ENCODE measurements at places on chromosomes 4 and X.

- DNase-seq: no peak
These were observed 222.4 kb downstream of the CRLF2 start for GRCh38 chrX:989959-990510.

GRCh38 chr4:88706574-88706973 lies 8.9 kb upstream of the NAP1L5 start:
- DNase-seq: peak; percentile 62

DNA sequence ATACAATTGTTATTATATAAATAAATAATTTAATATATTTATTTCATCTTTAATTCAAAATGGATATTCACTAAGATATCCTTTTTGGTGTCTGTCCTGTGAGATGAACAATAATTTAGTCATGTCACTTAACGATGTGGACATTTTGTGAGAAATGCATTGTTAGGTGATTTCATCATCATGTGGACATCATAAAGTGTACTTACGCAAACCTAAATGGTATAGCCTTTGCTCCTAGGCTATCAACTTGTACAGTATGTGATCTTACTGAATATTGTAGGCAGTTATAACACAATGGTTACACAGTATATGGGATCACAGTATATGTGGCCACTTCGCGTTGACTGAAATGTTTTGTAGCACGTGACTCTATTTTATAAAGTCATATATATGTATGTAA lies 20.2 kb upstream of the CHRNA9 start:
- no peak for DNase-seq

DNA sequence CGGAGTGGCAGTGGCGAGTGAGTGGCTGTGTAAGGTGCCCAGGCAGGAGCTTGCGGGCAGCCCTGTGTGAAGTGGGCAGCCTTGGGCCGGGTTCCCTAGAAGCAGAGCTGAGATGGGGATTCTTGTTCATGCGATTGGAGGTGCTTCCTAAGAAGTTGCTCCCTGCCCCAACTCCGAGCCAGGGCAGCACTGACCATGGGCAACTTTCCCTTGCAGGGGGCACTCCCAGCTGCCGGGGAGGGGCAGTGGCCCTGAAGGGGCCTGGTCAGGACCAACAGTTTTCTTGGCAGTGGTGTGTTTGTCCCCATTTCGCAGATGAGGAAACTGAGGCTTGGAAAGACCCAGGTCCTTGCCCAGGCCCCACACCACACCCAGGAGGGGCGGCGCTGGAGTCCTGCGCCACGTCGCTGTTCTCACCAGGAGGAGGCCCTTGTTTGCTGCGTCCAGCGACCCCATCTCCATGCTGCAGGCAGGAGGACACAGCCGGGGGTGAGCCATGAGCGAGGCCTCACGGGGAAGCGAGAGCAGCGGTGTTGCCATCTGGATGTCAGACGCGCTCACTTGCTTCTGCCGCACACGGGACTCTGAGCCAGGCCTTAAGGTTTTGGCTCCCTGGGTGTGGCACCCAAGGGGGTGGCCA lies 68.9 kb downstream of the TRMT44 start:
- no peak for DNase-seq

GRCh38 chr4:67580577-67580976 lies 22.1 kb downstream of the STAP1 start:
- no peak for DNase-seq

DNA sequence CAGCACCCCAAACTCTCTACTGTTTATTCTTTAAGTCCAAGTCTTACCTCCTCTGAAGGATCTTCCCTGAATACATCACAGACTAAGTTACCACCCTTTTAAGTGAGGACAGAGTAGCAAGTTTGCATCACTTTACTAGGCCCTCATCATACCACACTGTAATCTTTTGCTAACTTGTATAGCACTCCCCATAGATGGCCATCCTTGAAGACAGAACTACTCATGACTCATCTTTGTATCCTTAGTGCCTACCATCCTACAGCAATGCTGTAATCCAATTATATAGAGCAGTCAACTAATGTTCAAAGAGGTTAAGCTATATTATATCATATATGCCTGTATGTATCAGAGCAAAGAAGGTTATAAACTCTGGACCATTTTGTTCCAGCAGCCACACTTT lies 101.4 kb downstream of the ADAMTS3 start:
- no peak for DNase-seq

DNA sequence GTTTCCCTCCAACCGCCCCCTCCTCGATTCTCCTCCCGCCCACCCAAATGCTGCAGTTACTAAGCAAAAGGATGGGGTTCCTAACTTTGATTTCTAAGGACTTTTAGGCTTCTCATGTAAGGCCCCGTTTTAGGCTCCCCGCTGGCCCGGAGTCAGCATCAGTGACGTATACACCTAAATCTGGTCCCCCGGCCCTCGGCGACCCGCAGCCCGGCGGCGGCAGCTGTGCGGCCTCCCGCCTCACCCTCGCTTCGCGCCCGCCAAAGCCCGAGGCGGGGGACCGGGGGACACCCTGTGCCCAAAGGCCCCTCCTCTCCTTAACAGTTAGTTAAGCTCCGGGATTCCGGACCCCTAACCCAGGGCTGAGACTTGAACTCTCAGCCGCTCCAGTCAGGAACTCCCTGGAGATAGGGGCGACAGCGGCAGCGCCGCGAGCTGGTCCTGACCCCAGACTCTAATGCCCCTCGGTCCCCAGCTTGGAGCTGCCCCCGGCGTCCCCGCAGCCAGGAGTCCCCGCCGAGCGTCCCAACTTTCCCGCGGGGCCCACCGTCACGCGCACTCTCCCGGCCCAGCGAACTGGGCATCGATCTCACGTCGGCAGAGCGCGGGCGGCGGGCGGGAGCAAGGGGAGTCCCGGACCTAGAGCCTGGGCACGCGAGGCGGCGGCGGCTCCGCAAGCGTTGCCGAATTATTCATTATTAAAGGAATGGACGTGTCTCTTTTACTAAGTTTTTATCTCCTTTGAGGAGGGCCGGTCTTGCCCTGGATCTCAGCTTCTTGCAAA lies 1.5 kb upstream of the NR3C2 start:
- DNase-seq: peak; percentile 42

- peak; percentile 63 for DNase-seq
These were observed 97.0 kb downstream of the AFAP1 start for GRCh38 chr4:7842384-7843279.

DNA sequence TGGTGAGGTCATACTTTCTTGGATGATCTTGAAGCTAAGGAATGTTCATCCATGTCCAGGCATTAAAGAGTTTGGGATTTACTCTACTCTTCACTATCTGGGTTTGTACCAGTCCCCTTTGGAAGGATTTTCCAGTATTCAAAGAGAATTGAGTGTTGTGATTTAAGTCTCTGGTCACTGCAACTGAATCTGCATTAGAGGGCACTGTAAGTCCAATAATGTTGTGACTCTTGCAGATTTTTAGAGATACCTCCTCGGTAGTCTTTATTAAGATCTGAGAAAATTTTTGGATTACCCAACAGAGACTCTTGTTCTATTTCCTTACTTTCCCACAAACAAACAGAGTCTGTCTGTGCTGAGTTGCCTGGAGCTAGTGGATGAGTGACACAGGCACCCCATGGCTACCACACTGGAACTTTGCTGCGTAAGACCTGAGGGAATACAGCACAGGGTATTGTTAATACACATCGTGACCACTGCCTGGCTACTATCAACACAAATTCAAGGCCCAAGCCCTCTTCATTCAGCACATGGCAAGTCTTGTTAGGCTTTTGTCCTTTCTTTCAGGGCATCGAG lies 357.1 kb upstream of the KLHL4 start:
- DNase-seq: no peak

DNA sequence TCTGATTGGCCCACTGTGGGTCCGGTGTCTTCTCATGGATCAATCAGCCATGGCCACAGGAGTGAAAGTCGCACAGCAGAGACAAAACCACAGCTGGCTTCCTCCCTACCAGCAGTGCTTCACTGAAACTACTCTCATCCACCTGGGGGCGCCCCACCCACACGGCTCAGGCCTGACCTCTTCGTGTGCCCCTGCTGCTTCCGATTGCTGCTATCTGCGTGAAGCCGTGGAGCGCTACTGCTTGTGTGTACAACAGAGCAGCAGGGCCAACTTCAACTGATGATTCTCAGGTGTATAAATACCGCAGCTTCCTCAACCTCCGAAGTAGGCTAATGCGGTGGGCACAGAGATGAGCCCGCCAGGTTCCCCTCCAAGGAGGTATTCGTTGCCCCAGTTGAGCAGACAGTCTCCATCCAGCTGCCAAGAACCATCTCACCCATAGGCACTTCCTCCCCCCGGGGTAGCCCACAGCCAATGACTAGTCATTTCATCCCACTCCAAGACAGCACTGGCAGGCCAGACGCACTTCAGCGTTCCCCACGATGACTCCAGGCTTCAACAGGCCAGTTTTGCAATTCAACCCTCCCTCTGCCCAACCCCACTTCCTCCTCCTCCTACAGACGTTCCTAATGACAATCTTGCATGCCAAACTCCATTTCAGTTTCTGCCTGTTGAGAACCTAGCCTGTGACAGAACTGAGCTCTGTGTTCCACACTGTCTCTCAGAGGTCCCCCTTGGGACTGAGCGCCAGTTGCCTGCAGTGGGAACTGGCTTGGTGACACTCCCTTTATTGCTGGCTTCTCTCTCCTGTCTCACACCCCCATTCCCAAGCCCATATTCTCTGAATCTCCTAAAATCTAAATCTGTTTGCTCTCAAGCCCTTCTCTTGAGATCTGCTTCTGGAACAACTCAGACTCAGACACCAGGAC lies 41.3 kb upstream of the ATP6AP2 start:
- DNase-seq: peak; percentile 2

- DNase-seq: no peak
These were observed 13.2 kb downstream of the CLNK start for GRCh38 chr4:10671366-10671765.

DNA sequence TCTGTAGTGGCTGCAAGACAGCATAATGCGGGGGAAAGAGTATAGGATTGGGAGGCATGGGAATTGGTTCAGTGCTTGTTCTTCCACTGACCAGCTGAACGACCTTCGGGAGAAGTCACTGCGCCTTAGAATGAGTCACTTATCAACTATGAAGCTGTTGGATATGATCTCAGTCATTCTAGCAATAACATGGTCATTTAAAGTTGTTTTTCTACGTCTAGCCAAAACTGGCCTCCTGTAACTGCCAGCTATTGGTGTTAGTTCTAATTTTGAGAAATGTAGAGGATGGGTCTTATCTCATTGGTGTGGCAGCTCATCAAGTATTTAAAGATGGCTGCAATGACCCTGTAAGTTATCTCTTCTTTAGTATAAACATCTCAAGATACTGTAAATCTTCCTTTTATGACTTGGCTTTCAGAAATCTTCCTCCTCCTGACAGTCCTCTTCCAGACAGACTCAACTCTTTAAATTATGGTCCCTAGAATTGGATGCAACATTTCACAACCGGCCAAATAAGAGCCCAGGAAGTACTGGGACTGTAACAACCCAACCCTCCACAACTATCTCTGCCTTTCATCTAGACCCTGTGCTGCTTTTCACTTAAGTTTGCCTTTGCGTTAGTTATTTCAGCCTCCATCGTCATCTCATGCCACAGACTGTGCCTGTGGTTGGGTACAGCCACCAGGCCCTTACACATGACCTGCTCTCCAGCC lies 243.3 kb downstream of the CBR4 start:
- no peak for DNase-seq

DNA sequence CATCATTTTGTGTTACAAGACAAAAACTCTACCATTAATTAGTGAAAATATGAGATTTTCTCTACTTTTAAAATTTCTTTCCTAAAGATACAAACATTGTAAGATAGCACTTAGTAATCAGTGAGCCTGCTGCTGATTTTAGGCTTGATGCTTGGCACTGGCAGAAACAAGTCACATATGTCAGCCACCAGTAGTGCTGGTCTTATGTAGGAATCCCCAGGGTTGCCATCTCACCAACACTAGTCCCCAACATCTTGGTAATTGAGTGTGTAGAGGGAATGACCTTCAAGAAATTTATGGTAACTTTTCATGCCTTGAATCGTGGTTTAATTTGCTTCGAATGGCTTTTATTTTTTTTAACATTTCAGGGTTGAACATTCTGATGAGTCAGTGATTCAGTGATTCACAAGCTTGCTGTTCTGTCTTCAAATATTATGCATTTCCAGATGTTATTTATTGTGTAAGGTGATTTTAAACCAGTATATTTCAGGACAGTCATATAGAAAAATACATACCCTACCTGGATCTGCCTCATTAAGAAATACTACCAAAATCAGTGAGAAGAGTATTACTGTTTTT lies 11.9 kb downstream of the EXOC1 start:
- DNase-seq: no peak

GRCh38 chr4:44583393-44583792 lies 68.0 kb downstream of the YIPF7 start:
- no peak for DNase-seq

GRCh38 chr4:81031796-81032551 lies 1.5 kb downstream of the BMP3 start:
- DNase-seq: no peak

- DNase-seq: no peak
These were observed 46.4 kb upstream of the GATB start for GRCh38 chr4:151807220-151807619.

DNA sequence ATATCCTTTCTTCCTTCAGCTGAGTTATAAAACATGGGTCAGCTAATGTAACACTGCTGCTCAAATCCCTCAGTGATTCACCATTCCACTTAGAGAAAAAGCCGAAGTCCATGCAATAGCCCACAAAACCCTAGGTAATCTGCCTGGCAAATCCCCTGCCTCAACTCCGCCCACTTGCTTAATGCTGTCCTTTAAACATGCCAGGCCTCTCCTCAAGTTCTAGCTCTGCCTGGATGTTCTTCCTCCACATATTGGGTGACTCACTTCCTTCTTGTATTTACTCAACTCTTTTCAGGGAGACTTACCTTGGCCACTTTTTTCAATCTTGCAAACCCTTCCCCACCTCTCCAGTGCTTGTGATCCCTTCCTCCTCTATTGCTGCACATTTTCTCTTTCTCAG lies 89.8 kb downstream of the EMCN start:
- DNase-seq: no peak

- DNase-seq: no peak
These were observed 105.7 kb upstream of the PDLIM3 start for GRCh38 chr4:185640811-185641675.

DNA sequence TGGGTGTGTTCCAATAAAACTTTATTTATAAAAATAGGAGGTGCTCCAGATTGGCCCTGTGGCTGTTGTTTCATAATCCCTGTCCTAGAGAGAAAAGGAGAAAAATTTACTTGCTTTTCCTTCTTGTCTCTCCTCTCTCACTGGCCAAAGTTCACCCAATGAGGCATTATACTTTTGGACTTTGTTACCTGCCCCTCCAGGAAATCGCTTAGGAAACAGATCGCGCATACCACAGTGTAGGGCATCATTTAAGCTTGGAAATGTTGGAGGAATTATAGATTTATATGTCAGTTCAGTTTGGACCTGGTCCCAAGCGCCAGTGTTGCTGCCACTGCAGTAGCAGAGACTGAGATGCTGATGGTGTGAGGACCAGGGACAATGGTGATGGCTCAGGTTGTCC lies 337.6 kb upstream of the NR3C2 start:
- DNase-seq: no peak

- DNase-seq: no peak
These were observed 26.5 kb upstream of the CHRNA9 start for GRCh38 chr4:40308528-40309122.

- DNase-seq: no peak
These were observed 18.5 kb downstream of the TENM3 start for GRCh38 chr4:182261651-182262223.

All from gastrocnemius medialis (tissue), 4 donors.